K562 (cell line): ENCODE measurements at places on chromosomes 13 and 19. TPM values are rescaled to one million over a fixed set of nuclear protein-coding genes. Genes with fewer than 3 reads are reported as not detected.

The SLAIN1 gene
- 0.05 and 0.08 TPM in 2 replicates for polyA plus RNA-seq

The ZNF540 gene
- 0.32 and 0.67 TPM in 2 replicates for polyA plus RNA-seq

DNA sequence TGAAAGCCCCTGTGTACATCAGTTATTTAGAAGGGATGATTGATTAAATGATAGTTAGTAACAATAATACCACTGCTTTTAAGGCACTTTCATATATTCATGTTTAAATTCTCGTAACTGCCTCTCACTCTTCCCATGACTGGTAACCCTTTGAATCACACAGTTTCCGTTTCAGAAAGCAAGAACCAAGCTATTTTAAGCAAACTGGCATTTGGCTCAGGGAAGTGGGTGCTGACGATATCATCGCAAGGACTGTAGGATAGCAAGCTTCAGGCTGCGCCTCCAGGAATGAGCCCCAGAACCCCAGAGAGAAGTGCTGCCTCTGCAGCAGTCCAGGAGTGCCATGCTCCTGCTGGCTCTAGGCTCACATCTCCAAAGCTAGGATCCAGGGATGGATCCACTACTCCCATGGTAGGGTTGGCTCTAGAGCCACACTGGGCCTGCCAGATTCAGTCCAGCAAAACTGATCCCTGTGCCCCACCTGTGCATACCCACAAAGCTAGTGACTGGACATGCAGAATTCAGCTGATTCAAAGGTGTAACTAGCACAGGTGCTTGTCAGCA is 313.5 kb downstream of the SLC7A1 start:
- no peak for DNase-seq

- DNase-seq, result no peak
Observed at GRCh38 chr13:108433976-108434755, 164.6 kb downstream of the TNFSF13B start.

DNA sequence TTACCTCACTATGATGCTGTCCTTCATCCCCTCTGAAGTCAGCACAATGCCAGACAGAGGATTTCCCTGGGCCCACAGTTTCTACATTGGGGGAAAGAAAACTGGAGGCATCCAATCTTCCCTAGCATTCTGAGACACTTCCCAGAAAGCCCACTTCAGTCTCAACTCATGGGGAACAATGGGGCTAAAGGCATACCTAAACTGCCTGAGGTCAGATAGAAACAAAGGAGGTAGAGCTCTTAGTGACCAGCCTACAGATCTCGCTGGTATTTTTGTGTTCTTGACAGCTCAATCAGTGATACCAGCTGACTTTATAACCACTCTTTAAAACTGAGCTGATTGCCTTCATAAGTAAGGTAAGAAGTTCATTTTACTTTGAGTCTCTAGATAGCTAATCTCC is 881.0 kb upstream of the GPC6 start:
- no peak for DNase-seq

The FGF21 gene
- not detected in 2 replicates for polyA plus RNA-seq

The ARRDC5 gene
- not detected in 2 replicates for polyA plus RNA-seq

DNA sequence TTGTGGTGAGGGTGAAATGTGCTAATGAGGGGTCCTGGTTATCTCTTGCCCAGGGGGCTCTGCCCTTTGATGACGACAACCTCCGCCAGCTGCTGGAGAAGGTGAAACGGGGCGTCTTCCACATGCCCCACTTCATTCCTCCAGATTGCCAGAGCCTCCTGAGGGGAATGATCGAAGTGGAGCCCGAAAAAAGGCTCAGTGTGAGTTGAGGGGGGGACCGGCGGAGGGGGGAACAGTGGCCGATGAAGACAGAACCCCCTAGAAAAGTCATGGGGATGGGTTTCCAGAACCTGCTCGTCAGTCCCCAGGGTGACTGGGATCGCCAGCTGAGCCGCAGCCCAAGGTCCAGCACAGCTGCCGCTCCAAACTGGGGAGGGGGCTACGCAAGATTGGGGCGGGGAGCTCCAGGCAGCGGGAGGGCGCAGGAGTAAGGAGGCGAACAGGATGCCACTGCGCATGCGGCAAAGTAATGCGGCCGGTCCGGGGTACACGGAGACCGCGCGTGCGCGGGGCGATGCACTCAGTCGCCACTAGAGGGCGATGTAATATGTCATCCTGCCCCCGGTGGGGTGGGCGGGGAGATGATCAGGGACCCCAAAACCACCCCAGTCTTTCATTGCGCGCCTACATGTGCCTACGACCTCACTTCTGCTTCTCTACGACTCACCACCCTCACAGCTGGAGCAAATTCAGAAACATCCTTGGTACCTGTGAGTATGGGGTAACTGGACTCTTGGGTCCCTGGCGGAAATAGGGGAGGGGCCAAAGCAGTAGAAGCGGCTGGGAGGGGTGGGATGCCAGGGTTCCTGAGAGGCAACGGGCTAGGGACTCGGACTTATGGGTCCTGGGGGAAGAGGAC is 17.9 kb downstream of the BRSK1 start:
- DNase-seq, result peak; percentile 99

The RPS16 gene
- polyA plus RNA-seq, result 3,400 and 3,671 TPM in 2 replicates

GRCh38 chr13:105587786-105588185 is 947.7 kb downstream of the EFNB2 start:
- DNase-seq, result no peak

The FCGBP gene
- 0.03 TPM in 1 of 2 replicates, not detected in the other for polyA plus RNA-seq

The COPE gene
- 230 and 233 TPM in 2 replicates for polyA plus RNA-seq

- DNase-seq, result no peak
Observed at GRCh38 chr19:4357095-4357797, 13.9 kb downstream of the MPND start.

The AP1M2 gene
- 1.1 and 1.3 TPM in 2 replicates for polyA plus RNA-seq

- peak; percentile 73 for DNase-seq
Observed at GRCh38 chr19:46014941-46015686, 7.7 kb downstream of the PGLYRP1 start.
